ENCODE measurements at places on chromosomes 11 and 22. TPM values are rescaled to one million over a fixed set of nuclear protein-coding genes. Genes with fewer than 3 reads are reported as not detected.

Gene FGF19
- total RNA-seq = not detected

Gene RAB3IL1
- total RNA-seq = 8.5 TPM

Gene CCND1
- 64.1 TPM for total RNA-seq

Gene PRR33
- not detected for total RNA-seq

Gene CCDC89
- total RNA-seq = 1.1 TPM

Gene OR51E2
- total RNA-seq = not detected

Gene PATE1
- not detected for total RNA-seq

Gene ISX
- total RNA-seq = not detected
